ENCODE measurements at places on chromosomes 6 and 20.

GRCh38 chr20:18957328-18957727 lies 143.7 kb downstream of the SCP2D1 start:
- DNase-seq: no peak

DNA sequence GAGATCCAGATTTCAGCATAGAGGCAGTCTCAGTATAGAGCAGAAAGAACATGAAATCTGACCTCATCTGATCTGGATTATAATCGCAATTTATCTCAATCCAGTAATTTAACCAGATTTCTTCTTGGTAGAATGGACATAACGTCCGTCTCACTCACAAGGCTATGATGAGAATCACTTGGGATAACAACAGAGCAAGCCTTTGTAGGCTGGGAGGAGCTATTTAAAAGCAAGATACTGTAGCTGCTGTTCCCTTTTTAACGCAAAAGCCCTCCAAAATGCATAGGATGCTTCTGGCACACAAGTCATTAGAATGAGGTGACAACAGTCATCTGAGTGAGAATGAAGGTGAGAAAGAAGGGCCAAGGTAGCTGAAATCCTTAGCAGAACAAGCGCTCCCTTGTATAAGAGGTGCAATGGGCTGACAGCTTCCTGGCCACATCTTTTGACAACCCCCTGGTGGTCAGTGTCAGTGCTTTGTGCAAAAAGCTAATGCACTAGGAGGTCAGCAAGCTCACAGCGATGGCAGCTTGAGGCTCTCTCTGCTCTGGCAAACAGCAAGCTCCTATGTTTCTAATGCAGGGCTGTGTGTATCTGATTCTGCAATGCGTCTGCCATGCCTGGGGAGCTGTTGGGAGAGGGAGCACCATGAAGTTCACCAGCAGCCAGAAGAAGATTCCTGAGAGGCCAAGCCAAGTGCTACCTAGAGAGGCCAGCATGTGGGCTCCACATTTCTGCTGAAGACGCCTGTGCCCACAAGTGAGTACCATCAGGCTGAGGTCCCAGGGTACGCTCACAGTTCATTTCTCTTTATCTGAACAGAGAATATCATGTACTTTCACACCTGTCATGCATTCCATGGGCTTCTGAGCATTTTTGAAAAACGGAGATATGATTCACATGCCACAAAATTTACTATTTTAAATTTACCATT lies 16.2 kb downstream of the METTL24 start:
- no peak for DNase-seq

DNA sequence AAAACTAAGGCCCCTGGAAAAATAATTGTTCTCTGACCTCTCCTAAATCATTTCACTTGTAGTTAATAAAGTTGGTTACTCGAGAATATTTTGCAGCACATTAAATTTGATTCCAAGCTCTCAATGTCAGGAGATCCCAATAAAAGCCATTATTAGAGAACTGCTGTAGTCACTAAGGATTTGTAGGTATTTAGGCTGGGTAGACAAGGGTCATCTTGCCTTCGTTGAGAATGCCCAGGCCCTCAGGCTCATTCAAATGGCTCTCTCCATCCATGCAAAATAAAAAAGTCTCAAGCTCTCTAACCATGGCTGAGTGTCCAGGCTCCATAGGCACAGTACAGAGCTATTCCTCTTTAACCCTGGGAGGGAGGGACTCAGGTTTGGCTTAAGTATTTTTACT lies 117.0 kb upstream of the HMGCLL1 start:
- no peak for DNase-seq

DNA sequence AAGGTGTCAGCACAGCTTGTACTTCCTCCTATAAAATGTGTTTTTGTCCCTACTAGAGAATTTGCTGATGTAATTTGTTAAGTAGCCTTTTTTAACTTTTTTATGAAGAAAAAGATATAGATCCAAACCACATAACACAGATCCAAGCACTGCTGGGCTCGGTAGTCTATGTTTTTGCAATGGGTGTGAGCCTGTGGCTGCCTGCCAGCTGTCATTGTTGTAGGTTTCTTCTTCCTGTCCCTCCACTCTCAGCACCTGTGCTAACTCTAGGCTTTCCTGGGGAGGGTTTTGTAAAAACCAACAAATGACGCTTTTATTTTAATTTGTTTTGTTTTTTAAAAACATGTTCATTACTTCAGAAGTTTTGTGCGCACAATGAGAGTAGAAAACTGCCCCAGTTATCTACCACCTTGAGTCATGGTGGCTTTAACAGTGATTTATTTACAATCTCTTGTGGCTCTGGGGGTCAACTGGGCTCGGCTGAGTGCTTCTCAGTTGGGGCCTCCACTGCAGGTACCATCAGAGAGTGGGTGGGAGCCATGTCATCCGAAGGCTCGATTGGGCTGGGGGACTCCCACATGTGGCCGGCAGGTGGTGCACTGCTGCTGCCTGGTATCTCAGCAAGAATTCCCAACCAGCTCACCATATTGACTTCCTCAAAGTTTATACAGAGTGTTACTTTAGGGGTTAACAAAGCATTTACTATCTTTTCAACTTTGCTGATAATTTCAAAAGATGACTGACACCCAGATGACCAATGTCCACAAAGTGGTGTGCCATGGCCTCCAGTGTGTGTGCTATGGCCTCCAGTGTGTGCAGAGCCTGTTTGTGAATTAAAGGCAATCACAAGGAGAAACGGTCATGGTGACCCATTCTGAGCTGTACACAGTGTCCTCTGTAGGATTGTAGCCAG lies 3.0 kb upstream of the CCR6 start:
- no peak for DNase-seq

Data from RWPE2 (cell line).